ENCODE measurements at places on chromosomes 13 and 19.

GRCh38 chr13:38990693-38991092 lies at the start of gene STOML3:
Gene STOML3 (minus strand): TSS chr13:38990831. CDS start chr13:38990721, 110 bp downstream.
- no peak for DNase-seq

GRCh38 chr19:39865186-39865585 lies 19.0 kb upstream of the FBL start:
- no peak for DNase-seq

DNA sequence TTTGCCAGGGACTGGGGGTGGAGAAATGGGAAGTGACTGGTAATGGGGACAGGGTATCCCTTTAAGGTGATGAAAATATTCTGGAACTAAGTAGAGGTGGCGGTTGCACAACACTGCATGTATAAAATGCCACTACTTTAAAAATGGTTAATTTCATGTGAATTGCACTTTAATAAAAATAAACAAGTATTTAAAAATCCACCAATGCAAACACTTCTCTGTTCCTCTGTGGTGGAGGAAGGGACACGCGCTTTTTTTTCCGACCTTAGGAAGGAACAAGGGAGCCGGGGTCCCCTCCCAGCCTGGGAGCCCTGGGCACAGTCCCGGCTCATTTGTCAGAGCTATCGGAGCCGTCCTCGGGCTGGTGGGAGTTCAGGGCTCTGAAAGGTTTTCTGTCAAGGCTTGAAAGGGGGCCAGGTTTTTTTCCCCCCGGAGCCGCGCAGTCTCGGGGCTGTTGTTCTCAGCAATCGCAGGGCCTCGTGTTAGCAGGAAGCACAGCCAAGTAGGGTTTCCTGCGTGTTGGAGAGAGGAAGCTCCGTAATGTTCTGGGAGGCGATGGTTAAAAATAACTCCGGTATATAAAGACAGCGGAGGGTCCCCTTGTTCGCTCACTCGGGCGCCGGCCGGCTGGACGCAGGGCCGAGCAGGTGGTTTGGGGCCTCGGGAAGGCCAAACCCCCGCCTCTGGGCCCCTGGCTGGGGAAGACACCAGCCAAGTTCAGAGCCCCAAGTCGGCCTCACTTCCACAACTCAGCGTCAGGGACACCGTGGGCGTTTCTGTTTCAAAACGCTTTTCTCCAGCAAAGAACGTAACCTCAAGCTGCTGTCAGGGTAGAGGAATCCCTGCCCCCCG lies 41.2 kb upstream of the KLF2 start:
- peak; percentile 71 for DNase-seq

DNA sequence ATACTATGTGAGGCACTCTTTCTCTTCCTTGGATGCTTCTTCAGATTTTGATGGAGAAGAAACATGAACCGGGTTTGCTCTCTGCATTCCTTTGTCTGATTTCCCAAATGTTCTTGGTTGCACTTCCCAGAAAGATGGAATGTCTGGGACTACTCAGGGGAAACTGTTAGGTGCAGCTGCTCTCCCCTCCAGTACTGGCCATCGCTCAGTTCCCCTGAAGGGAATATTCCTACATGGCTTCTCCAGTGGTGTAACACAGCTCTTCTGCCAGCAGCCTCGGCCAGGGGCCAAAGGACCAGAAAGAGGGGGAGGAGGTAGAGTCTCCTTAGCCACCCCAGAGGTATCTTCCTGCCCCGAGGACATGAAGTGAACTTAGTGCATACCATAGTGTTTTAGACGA lies 33.5 kb upstream of the SPRY2 start:
- no peak for DNase-seq
